ENCODE measurements at places on chromosomes 11 and 22. TPM values are rescaled to one million over a fixed set of nuclear protein-coding genes. Genes with fewer than 3 reads are reported as not detected.

TNNI2 gene
- total RNA-seq = 43.3 TPM

ST13 gene
- total RNA-seq = 191 TPM

INS gene
- total RNA-seq = not detected

ARHGEF17 gene
- total RNA-seq = 27.6 TPM

WNT7B gene
- 0.28 TPM for total RNA-seq

TMEM86A gene
- 0.30 TPM for total RNA-seq

OR51A4 gene
- not detected for total RNA-seq
